Naive B cell (primary cell): ENCODE measurements at places on chromosomes 6 and 20.

DNA sequence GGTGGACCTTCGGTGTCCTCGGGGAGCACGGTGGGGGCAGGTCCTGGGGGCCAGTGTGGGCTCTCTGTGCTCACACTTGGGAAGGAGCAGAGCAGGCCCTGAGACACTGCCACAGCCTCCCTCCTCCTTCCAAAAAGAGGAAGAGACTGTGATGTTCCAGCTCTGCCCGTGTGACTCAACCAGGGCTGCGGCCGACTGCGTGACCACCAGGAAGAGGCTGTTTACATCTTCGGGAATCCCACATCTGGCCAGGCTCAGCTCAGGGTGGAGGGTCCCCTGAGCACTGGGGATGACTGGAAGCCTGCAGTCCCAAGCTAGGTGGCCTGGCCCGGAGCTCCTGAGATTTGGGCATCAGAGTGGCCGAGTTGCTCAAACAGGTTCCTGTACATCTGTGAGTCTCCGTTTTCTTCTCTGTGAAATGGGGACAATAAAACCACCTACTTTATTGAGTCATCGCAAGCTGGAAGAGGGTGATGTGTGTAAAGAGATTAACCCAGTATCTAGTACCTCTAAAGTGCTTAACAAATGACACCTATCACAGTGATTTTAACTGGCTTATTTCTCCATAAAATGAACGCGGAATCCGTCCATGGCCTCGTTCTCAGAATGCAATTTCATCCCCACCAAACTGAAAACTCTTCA, 242.1 kb downstream of the DLL1 start:
- DNase-seq: no peak

GRCh38 chr6:97064578-97064977, 140.1 kb downstream of the KLHL32 start:
- DNase-seq: no peak

GRCh38 chr6:109977791-109978173, 329 bp upstream of the GPR6 start:
- DNase-seq: no peak

DNA sequence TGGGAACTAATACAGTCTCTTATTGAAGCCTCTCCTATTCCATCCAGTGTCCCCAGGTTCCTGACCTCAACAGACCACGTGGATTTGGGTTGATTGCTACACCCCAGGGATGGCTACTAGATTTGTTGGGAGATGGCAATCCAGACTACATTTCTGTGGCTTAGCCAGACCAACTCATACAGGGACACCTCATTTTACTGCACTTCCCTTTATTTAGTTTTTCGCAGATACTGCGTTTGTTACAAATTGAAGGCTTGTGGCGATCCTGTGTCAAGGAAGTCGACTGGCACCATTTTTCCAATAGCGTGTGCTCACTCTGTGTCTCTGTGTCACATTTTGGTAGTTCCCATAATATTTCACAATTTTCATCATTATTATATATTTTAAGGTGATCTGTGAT, 10.3 kb upstream of the MTRF1L start:
- no peak for DNase-seq

- no peak for DNase-seq
These were observed 20.0 kb upstream of the PXDC1 start for GRCh38 chr6:3771407-3772011.

DNA sequence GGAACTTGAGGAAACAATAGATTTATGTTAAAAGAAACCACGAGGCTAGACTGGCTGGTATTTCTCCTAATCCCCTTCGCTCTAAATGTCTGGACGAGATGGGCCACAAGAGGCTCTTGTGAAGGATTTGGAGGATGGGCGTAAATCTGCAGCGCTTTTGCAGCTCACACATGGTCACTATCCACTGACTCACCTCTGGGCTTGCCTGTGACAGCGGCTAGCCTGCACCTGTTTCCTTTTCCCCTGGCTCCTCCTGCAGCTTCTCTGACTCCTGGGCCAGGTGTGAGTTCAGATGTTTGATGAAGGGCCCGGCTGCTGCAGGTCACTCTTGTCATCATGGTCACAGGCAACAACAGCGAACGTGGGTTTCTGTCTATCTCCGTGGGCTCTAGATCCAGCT, 629.4 kb downstream of the CBLN4 start:
- DNase-seq: no peak

DNA sequence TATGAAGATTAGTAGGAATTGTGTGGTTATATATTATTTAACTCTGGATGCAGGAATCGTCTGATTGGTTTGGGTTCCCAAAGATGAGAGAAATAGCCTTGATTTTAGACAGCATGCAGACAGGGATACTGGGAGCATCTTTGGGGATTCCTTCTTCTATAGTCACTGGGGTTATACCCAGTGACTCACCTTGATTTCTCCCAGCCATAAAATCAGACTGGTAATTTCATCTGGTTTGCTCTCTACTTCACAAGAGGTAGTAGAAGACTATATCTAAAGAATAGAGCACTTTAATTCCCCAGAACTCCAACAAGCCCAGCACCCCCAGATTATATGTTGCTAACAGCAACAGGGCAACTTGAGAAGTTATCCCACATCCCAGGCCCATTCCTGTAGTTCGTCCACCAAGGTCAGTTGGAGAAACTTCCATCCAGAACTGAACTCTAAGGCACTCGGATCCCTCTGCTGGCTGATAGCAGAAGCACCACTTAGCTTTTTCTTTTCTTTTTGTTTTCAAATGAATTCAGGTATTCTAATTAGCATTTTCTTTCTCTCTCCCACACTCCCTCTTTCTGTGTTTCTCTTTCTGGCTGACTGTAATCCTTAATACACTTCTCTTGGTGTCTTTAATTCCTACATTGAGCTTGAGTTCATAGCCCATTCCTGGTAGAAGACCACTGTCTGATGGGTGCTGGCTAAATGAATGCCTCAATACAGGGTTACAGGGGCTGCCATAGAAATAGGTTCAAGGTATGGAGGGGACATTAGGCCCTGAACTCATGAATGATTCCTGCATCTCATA, 20.4 kb upstream of the EFHC1 start:
- no peak for DNase-seq

- DNase-seq: no peak
These were observed 18.2 kb upstream of the PCMTD2 start for GRCh38 chr20:64237316-64237715.

DNA sequence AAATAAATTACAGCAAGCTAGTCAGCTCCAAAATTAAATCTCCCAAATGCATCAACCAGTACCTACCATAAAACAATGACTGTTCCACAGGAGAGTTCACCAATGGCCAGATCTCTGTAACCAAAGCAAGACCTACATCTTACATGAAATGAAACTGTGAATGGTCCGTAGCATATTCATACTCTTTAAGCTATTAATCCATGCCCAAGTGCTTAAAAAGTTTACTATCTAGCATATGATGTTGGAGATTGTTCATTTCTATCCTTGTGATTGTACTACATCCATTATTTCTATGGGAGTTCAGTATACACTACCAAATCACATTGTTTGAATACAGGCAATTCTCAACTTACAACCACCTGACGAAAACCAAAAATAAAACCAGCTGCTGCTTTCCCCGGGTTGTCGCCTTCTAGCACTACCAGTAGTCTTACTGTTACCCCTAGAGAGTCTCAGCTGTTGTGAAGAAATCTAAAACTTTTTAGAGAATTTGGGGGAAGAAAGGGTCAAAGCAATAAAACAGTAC, 38.0 kb downstream of the HIVEP2 start:
- no peak for DNase-seq

DNA sequence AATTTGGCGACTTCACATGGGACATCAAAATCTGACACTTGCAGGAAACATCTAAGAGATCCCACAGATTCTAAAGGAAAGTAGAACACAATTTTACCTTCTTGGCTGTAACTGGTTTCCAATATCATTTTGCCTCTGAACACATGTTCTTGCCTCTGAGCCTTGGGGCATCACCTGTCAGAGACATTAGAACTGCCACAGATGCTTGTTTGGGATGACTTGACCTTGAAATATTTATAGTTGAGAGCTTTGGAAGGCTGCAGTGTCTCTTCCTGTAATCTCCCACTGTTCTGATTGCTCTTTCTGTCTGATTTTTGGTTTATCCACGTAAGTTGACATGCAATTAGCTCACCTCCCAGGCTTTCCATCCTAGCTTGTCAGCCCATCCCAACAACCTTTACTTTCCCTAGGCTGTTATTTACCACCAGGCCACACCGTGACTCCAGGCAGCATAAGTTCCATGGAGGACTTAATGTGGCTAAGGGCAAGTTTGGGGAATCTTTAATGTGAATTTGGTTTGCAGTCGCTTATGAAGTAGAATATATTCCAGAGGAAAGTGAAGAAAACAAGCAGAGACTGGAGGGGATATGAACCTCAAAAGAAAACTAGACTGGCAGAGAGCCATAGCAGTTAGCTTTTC, 256.5 kb upstream of the RIN2 start:
- DNase-seq: no peak

- DNase-seq: no peak
These were observed 92.7 kb downstream of the PREX1 start for GRCh38 chr20:48735112-48735511.

DNA sequence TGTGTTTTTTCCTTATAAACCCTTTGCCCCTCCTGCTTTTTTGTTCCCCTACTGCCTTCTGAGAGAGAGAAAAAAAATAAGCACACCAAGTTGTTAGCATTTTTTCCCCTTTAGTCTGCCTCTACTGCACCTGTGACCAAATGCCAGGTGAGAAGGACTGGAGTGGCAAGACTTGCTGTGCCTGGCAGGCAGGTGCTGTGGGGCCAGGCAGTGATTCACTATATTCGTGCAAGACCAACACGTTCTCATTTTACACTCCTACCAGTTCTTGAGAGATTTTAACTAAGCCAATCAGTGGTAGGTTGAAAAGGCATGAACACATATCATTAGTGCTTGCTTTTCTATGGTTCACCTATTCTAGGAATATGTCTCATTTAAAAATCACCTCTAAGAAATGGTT, 109.7 kb downstream of the FIG4 start:
- no peak for DNase-seq

- DNase-seq: no peak
These were observed 13.0 kb downstream of the PNISR start for GRCh38 chr6:99412065-99412464.
